ENCODE measurements at places on chromosomes 11 and 22.
A peak's percentile ranks its signal among the peaks of the same experiment; 100 is the strongest.

DNA sequence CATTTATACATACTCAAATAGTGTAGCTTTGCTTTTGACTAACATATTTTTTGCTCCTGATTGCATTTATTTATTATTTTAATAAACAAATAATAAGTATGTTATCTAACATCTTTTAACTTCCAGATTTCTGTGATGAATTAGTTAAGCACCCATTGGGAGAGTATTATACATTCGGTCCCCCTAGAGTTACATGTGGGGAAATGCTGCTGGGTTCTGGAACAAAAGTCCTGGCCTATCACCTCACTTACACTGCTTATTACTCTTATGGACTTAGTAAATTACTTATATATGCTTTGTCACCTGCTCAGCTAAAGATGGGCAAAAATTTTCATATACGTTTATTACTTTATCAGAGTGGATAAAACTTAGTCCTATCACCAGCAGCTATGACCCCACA, 1163.0 kb downstream of the FAM181B start:
- DNase-seq: peak; percentile 19

GRCh38 chr11:116787786-116788486, at the start of gene ZPR1:
ZPR1 (minus strand) TSS chr11:116788023; CDS start chr11:116787990, 33 bp downstream.
- DNase-seq: peak; percentile 80

DNA sequence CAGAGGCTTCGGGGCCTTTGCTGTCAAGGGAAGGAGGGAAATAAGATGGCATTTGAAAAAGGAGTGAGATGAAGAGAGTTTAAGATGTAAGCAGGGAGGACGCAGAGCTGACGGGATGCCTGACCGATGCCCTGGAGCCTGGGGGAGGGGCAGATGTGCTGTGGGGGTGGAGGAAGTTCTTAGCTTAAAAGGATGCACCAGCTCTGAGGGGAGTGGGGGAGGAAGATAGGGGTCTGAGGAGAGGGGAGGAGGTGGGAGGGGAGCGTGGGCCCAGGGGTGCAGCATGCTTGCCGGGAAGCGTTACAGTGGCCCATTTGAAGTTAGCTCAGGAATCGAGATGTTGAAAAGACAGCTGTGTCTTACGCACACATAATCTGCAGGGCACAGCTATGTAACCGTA, 56.3 kb downstream of the RPS6KA4 start:
- DNase-seq: no peak

DNA sequence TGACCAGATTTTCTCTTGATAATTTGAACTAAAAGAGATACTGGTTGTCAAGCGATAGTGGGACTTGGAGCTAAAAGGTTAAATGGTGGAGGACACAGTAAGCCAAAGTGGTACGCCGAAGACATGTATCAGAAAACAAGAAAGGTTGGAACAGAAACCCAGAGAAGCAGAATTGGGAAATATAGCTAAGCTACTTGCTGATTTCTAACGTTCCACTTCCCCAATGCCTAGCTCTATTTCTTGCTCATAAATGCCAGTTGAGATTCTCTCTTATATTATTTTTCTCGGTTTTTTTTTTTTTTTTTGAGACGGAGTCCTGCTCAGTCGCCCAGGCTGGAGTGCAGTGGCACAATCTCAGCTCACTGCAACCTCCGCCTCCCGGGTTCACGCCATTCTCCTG, 12.7 kb downstream of the TMEM41B start:
- no peak for DNase-seq

GRCh38 chr11:74272276-74272675, 39.2 kb downstream of the P4HA3 start:
- no peak for DNase-seq

GRCh38 chr11:127042445-127042844, 41.9 kb upstream of the KIRREL3 start:
- no peak for DNase-seq

DNA sequence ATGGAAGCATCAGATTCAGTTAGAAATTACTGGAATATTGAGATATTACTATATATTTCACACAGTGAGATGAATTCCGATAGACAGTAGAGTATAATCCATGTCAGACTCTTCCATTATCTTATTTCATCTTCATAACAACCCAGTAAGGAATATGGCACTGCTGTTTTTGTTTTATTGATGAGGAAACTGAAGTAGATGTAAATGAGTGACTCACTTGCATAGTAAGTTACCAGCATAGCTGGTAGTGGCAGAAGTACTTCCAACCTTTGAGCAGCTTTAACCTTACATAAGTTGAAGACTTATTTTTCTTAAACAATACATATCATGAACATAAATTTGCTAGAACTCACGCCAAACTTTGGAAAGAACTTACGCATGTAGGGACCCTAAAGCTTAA, 54.9 kb upstream of the SLC22A25 start:
- DNase-seq: no peak

DNA sequence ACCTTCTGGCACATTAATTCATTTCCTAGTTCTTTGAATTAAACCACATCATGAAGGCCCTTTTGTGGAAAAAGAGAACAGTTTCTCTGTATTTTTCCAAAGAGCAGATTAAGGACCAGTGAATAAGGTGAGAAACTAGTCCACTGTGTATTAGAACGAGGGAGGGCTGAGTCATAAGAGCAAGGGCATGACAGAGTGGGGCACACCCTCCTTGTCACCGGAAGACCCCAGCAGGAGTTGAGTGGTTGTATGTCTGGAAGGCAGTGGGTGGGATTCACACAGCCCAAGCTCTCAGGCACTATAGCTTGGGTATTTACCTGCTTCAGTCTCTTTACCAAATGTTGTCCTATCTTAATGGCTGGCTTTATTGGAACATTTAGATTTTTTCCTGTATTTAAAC, 86.8 kb downstream of the BMAL1 start:
- DNase-seq: no peak

DNA sequence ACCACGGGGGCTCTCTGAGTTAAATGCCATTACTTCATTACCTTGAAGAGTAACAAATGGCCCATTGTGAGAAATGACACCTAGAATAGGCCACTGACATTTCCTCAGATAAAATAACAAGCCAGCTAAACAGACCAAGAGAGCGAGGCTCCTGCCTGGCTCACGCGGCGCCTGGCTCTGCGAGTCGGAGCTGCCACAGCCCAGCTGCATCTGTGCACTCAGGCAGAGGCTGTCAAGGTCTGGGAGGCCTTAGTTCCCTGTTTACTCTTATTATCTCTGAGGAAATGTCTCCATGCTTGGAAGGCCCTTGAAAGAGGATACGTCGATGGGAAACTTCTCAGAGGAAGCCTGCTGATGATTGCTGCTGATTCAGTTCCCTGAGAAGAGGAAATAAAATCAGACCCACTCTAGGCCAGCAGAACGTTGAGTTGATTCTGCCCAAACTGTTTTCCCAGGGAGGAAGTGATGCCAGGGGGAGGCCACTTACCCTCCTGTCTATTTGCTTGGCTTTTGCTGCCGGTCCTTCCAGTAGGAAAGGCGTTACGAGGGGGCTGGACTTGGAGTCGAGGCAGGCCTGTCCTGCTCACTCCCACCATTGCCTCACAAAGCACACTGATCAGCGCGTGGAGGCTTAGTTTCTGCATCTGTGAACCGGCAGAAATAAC, 208.8 kb downstream of the TBC1D22A start:
- no peak for DNase-seq

- DNase-seq: no peak
Observed at GRCh38 chr22:24566899-24567511, 11.2 kb downstream of the SNRPD3 start.

DNA sequence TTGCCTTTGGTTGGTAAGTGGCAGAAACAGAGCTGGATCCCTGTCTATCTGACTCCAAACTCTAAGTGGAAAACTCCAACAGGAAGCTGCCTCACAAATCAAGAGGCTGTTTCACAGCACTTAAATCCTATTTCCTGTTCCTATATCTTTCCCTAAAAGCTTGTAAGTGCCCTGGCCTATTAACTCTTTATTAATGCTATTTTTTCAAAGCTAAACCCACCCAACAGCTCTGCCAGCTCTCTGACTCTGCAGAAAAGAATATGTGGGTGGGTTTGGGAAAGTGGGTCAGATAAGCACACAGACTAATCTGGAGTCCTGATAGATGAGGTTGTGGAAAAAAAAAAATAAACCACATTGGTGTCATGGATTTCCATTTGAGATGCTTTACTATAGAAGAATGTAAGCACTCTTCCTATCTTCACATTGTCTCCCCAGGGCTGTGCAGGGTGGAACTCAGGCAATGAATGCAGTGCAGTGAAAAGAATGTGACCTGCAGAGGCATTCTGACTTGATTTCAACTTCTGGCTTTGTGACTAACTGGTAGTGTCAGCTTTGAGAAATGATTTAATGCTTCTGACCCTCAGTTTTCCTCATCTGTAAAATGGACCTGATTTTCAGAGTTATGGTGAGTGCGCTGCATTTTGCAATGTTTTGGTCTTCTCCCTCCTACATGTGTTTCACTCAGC, 125.6 kb downstream of the AASDHPPT start:
- no peak for DNase-seq

DNA sequence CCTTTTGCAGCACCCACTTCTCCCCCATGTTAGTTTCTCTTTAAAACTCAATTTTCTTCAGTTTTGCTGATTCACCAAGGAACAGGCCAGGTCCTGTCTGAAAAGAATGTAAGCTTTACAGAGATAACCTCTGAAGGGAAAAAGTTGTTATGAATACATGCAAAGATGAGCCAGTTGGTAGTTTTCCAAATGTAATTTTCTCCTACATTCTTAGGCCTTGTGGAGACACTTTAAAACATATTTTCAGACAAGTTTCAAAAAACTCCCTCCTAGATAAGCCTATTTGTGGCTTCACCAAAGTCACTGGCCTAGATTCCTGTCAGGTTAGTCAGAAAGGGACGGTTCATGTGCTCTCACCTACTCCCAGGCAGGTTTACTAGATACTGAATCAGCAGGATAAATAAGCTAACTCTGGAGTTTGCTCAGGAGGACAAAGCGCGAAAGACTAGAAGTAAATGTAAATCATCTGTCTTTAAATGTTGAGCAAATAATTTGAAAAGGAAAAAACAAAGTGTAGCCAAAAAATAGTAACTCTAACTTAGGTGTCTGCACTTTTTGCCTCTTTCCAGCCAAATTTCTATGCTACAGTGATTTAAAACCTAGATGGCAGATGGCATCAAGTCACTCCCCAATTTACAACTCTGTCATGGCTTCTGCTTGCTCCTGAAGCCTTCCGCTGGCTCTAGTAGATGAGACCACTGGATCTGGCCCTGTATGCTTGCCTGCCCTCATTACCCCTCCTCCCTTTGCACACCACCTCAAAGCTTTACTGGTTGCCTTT, 4.9 kb upstream of the ATP6V1E1 start:
- no peak for DNase-seq

DNA sequence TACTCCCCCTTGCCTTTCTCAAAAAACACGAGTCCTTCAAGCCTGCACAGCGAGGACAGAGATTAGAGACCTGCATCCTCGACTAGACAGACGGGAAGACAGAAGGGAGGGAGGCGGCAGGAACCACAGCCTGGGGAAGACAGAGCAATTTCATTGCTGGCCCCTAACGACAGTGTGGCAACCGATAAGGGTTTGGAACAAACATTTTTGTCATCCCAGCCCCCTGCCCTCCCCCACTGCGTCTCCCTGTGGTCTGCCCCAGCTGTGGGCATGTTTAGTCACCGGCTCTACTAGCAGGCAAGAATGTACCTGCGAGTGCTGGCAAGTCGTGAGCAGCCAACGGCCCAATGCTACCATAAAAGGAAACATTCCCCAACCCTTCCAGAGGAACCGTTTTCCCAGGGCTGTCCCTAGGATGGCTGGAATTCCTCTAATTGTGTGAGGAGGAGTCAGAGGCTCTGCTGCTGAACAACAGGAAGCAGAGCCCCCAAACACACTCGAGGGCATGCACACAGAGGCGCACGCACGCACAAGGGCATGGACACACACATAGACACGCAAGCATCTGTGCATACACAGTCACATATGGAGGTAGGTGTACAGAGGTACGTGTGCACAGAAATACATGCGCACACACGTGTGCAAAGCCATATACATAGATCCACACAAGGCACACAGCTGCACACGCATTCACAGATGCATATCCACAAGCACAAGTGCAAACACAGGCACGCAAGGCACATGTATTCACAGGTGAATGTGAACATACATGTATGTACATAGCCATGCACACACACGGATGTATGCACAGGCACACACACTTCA, 58.3 kb downstream of the MYH9 start:
- DNase-seq: peak; percentile 30

DNA sequence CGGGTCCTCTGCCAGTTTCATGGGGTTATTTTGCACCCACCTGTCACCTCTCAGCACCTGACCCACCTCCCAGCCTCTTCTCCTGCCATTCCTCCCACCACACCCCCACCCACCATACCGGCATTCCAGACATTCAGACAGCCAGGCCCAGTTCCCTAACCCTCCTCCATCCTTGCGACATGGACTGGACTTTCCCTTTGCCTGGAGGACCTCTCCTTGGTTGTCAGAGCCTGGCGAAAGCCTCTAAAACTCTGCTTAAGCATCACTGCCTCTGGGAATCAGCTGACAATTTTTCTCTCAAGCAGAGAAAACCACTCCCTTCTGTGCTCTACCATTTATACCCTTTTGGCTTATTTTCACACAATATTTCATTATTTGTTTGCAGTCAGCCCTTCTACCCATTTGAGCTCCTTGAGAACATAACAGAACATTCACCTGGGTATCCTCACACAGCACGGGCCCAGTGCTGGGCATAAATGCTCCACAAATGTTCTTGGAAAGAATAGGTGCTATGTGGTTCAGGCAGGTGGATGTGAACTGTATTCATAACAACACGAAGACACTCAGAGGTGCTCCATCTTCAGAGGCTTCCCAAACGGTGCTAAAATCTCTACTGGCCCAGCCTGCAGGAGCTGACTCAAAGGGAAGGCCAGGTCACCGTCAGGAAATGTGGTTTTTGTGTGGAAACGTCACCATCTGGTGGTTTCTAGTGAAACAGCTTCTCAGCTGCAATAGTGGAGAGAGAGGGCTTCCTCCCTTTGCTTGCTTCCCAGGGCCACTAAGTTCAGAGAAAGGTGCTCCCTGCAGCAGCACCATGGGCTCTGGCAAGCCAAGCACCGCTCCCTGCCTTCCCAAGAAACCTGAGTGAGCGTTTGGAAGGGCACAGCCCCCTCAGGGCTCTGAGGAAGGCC, 10.4 kb downstream of the SPATA19 start:
- peak; percentile 77 for DNase-seq

GRCh38 chr11:36030731-36031281, 86.9 kb downstream of the LDLRAD3 start:
- DNase-seq: peak; percentile 78

DNA sequence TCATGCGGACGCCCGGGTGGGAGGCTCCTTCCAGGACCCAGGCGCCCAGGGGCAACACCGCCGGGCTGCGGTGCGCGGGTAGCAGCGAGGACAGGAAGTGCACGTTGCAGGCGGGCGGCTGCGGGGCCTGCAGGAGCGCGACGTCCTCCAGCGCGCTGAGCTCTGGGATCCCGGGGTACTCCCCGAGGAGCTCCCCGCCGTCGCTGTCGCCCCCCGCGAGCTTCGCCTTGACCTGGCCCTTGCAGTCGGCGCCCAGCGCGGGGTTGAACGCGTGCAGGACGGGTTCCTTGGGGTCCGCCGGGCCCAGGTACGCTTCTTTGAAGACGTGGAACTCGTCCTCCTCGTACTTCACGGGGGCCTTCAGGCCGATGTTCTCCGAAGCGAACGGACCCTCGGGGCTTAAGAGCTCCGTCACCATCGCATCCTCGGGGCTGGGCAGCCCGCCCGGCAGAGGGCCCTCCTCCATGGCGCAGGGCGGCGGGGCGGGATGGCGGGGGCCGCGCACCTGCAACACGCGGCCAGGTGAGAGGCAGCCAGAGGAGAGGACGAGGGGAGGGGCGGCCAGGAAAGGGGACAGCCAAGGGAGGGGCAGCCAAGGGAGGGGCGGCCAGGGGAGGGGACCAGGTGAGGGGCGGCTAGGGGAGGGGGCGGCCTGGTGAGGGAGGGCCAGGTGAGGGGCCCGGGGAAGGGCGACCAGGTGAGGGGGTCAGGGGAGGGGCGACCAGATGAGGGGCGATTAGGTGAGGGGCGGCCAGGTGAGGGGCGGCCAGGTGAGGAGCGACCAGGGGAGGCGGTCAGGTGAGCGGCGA, 921 bp downstream of the TESMIN start:
- no peak for DNase-seq
